ENCODE measurements at places on chromosomes 2 and 18. TPM values are rescaled to one million over a fixed set of nuclear protein-coding genes. Genes with fewer than 3 reads are reported as not detected.

DNA sequence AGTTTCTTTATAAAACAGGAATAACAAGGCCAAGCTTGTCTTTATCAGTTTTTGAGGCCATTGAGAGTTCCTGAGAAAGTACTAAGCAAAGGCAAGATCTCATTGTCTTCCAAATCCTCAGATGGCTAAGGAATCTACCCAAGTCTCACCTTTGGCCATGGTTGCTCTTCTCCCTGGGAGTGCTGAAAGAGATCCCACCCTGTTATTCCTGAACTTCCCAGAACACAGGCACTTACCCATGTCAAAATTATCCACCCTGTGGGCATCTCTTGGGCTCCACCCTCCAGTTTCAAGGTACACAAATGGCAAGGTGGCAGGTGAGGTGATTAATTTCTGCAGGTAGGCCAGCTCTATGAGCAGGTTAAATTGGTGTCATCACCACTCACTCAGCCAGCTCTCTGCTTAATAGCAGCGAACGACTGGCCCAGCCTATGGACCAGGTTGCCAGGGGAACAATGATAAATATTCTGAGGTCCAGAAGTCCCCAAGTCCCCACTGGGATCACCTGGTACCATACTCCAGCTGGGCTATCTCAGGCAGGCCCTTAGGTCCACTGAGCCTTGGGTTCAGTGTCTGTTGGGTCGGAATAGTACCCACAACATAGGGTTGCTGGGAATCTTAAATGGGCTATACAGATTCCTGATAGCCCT is 2.3 kb upstream of the SPRED2 start:
- peaks cover 14% of the 10 kb centered on the region for H3K4me1 ChIP-seq
- H3K36me3 ChIP-seq = peaks cover 58% of the 10 kb centered on the region
- DNase-seq = no peak
- H3K4me3 ChIP-seq = peak overlapping the region; percentile 87

ACMSD gene
- total RNA-seq = not detected

DNA sequence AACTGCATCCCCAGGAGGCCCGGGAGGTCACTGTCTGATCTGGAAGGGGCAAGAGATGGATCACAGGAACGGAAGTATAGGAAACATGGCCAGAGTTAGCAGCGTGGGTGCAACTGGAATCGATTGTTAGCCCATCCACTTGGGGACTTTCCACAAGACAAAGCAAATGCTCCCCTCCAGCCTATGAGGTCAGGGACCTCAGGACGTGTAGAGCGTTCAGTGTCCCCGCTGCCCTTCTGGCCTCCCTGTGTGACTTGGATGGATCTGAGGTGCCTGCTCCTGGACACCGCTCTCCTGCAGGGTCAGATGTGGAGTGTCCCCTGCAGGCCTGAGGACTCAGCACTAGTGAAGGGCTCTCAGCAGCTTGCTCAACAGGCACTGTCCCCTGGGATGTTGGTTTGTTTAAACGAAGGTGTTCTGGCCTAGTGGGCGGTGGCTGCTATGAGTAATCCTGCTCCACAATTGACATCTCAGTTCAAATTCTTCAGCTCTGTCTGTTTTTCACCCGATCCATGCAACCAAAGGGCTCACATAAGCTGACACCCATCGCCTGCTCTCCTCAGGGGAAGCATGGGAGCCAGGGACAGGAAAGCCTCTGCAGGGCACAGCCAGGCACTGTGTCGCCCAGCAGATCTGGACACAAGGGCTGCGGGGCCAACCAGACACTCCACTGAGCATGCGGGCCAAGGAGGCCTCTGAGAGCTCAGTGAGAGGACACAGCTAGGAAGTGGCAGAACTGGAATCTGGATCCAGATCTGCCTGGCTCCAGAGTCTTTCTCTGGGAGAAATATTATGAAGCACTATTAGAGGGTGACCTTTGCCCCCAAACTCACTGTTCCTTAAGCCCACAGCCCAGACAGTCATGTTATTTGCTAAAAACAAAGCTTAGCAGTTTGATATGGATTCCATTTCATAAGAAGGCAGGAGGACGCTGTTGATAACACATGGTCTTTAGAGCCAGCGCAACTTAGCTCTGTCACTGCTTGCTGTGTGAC is 78.5 kb downstream of the RHOB start:
- no peak overlapping the region for H3K4me3 ChIP-seq
- peak; percentile 59 for DNase-seq
- no peaks in the 10 kb centered on the region for H3K36me3 ChIP-seq
- no peak overlapping the region for H3K27ac ChIP-seq
- H3K27me3 ChIP-seq = no peaks in the 10 kb centered on the region

GRCh38 chr2:96174251-96175144 is 29.3 kb upstream of the DUSP2 start:
- H3K4me1 ChIP-seq = no peaks in the 10 kb centered on the region
- no peaks in the 10 kb centered on the region for H3K36me3 ChIP-seq
- H3K27ac ChIP-seq = no peak overlapping the region
- no peak overlapping the region for H3K4me3 ChIP-seq

DNA sequence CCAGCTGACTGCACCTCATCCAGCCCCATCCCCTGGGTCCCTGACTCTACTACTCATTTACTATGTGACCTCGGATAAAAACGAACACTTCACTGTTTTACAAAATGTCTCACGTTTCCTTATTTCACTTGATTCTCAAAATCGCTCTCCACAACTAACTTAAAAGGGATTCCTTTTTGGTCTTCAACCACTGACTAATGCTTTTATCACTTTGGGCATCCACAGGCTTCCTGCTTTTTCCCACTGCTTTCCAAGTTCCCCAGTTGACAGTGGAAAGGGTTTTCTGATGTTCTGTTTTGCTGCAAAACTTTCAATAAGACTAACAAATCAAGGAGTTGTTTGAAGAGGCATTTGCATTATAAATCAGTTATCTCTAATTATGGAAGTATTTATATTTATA is 24.1 kb downstream of the EIF2AK3 start:
- peaks cover 6% of the 10 kb centered on the region for H3K36me3 ChIP-seq
- H3K4me1 ChIP-seq = peaks cover 36% of the 10 kb centered on the region
- DNase-seq = no peak
- H3K27me3 ChIP-seq = no peaks in the 10 kb centered on the region
- H3K4me3 ChIP-seq = no peak overlapping the region

All from Calu3 (cell line).